ENCODE measurements at places on chromosomes 3 and 15. TPM values are rescaled to one million over a fixed set of nuclear protein-coding genes. Genes with fewer than 3 reads are reported as not detected.
A peak's percentile ranks its signal among the peaks of the same experiment; 100 is the strongest.

Gene CYP1A1
- 1.00 TPM for total RNA-seq

Gene GRK7
- 0.06 TPM for total RNA-seq

- peak overlapping the region; percentile 76 for H3K27ac ChIP-seq
- peak; percentile 71 for DNase-seq
- H3K36me3 ChIP-seq: no peaks in the 10 kb centered on the region
- H3K4me1 ChIP-seq: peaks cover 40% of the 10 kb centered on the region
Observed at GRCh38 chr3:187750513-187751123, 5.3 kb upstream of the BCL6 start.

- H3K4me1 ChIP-seq: peaks cover 6% of the 10 kb centered on the region
- no peak overlapping the region for H3K27ac ChIP-seq
- H3K36me3 ChIP-seq: no peaks in the 10 kb centered on the region
- H3K27me3 ChIP-seq: no peaks in the 10 kb centered on the region
Observed at GRCh38 chr3:71391361-71391760, 192.2 kb downstream of the FOXP1 start.

- no peaks in the 10 kb centered on the region for H3K36me3 ChIP-seq
- no peaks in the 10 kb centered on the region for H3K27me3 ChIP-seq
- H3K27ac ChIP-seq: no peak overlapping the region
- H3K4me1 ChIP-seq: no peaks in the 10 kb centered on the region
- DNase-seq: no peak
Observed at GRCh38 chr3:131883711-131884407, 151.0 kb downstream of the CPNE4 start.

Gene HDDC3
- total RNA-seq: 12.7 TPM

DNA sequence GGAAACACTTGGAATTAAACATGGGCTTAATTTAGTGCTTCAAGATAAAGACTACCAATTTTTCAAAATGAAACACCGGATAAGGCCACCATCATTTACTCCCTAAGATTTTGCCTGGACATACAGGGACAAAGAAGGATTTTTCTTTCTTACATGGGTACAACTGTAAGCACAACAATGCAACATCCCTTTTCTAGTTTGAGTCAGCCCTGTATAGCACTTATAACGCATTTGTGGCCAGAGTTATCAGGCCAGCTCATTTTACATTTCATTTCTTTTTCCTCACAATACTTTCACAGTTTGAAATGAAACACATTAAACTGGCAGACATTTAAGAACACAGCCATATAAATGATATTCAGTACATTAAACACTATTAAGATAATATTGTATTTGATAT, 9.8 kb upstream of the SUCNR1 start:
- H3K4me1 ChIP-seq: no peaks in the 10 kb centered on the region
- no peak for DNase-seq
- H3K36me3 ChIP-seq: no peaks in the 10 kb centered on the region
- no peak overlapping the region for H3K4me3 ChIP-seq
- H3K27me3 ChIP-seq: no peaks in the 10 kb centered on the region

GRCh38 chr3:72044231-72044855, 259.4 kb upstream of the PROK2 start:
- DNase-seq: no peak
- no peaks in the 10 kb centered on the region for H3K27me3 ChIP-seq
- H3K4me1 ChIP-seq: no peaks in the 10 kb centered on the region
- H3K27ac ChIP-seq: no peak overlapping the region
- H3K4me3 ChIP-seq: no peak overlapping the region

DNA sequence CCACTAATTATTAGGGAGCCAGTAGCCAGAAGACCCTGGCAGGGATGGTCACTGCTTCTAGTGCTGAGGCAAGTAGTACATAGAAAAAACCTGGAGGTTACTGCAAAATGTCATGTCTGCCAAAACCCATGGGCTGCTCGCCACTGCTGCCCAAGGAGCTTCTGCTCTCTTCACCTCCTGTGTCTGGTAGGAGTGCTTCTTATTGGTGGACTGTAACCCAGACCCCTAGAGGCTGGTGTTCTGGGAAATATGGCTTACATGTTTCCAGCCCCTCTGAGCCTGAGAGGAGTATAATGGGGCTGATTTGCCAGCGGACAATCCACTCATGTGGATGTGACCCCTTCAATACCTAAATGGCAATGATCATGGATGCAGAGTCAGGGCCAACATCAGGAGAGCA, 286.4 kb downstream of the EPHB1 start:
- H3K36me3 ChIP-seq: no peaks in the 10 kb centered on the region
- no peak overlapping the region for H3K27ac ChIP-seq

- H3K36me3 ChIP-seq: no peaks in the 10 kb centered on the region
- no peaks in the 10 kb centered on the region for H3K27me3 ChIP-seq
- DNase-seq: peak; percentile 91
- peak overlapping the region; percentile 76 for H3K27ac ChIP-seq
- H3K4me1 ChIP-seq: peaks cover 4% of the 10 kb centered on the region
Observed at GRCh38 chr15:62940755-62941361, 101.7 kb upstream of the TPM1 start.

DNA sequence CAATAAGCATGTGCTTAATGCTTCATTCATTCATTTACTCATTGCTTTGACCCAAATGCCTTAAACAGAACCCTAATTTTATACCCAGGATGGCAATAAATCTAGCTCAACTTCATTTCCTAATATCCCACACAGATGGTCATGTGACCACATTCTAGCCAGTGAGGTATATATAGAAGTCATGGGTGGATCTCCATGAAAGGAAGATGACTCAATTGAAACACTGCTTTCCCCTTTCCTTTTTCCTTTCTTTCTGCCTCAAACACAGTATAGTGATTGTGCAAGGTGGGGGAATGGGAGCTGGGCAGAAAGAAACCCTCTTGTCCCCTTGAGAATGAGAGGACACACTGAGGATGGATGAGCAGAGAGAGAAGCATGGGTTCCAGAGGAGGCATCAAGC, 183.5 kb upstream of the PRICKLE2 start:
- H3K27me3 ChIP-seq: no peaks in the 10 kb centered on the region
- no peaks in the 10 kb centered on the region for H3K36me3 ChIP-seq
- no peak for DNase-seq
- H3K27ac ChIP-seq: no peak overlapping the region
- H3K4me1 ChIP-seq: peaks cover 12% of the 10 kb centered on the region

GRCh38 chr3:169133178-169134161, 530.0 kb downstream of the MECOM start:
- no peaks in the 10 kb centered on the region for H3K27me3 ChIP-seq
- H3K4me3 ChIP-seq: no peak overlapping the region
- DNase-seq: peak; percentile 72
- H3K27ac ChIP-seq: no peak overlapping the region
- H3K4me1 ChIP-seq: no peaks in the 10 kb centered on the region

Gene HHLA2
- total RNA-seq: 4.8 TPM

DNA sequence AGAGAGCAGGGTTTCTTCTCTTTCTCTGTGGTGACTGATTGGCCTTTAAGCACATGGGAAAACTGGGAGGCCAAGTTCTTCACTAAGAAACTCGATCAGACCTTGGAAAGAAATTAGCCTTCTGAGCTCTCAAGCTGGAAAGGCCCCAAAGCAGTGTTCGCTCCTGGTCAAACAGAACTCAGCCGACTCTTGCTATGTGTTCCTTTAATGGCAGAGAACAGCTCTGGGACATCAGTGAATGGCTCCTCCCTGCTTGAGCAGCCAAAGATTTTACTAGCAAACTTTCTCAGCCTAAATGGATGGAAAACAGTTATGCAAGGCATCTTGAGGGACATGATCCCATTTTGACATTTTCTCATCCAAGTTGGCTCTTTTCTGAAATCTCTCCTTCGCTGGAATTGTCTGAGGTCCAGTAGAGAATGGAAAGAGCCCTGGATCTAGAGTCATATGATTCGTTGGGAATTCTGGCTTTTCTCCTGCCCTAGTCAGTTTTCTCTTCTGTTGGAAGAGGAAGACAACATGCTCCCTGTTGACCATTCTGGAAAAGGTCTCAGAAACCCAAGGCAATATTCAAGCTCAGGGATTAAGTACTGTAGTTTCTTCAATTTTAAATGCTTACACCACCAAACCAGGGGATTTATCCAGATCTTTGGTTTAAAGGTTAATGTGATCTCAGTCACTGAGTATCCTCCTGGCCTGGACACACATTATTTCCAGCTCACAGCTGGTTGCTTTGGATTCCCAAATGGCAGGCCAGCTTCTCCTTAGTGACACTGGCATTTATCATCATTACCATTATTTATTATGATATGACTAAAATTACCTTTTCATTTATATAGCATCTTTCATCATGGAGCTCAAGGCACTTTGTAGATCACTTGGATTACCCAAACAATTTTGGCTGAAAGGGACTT, 319.6 kb downstream of the AGBL1 start:
- DNase-seq: no peak
- no peak overlapping the region for H3K27ac ChIP-seq
- H3K27me3 ChIP-seq: no peaks in the 10 kb centered on the region

Gene ERC2
- 3.5 TPM for total RNA-seq

GRCh38 chr15:58870451-58870850, 63.0 kb downstream of the SLTM start:
- H3K27ac ChIP-seq: no peak overlapping the region
- no peaks in the 10 kb centered on the region for H3K36me3 ChIP-seq
- DNase-seq: no peak
- H3K4me3 ChIP-seq: no peak overlapping the region
- H3K4me1 ChIP-seq: no peaks in the 10 kb centered on the region
- no peaks in the 10 kb centered on the region for H3K27me3 ChIP-seq

Gene CCR8
- total RNA-seq: not detected

- DNase-seq: peak; percentile 78
- H3K27ac ChIP-seq: peak within 1 kb of the TSS; percentile 90
- peaks cover 34% of the 10 kb centered on the region for H3K4me1 ChIP-seq
- peaks cover 44% of the 10 kb centered on the region for H3K36me3 ChIP-seq
- peak within 1 kb of the TSS; percentile 73 for H3K4me3 ChIP-seq
Observed at GRCh38 chr15:90883976-90884718, at the start of gene FES. Gene FES (plus strand): TSS chr15:90884504. CDS start chr15:90885046, 542 bp downstream.

Gene NR2F2
- 41.9 TPM for total RNA-seq

Gene CKMT1A
- 0.46 TPM for total RNA-seq

DNA sequence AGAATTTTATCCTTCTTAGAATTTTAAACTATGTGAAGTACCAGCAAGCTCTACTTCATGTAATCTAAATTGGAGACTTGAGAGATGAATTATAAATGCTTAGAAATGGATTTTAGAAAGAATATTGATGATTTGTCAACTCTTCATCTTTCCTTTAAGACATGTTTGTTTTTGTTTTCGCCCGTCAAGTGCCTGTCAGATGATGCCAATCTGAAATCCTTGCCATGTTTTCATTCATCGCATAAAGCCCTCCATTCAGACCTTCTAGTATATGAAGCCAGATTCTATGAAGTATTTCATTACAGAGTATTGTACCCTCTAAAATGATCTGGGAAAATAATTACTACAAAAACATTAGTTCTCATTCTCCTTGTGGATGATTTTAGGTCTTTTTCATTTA, 223.2 kb upstream of the SOX2 start:
- no peak for DNase-seq
- H3K36me3 ChIP-seq: no peaks in the 10 kb centered on the region
- peaks cover 6% of the 10 kb centered on the region for H3K4me1 ChIP-seq

DNA sequence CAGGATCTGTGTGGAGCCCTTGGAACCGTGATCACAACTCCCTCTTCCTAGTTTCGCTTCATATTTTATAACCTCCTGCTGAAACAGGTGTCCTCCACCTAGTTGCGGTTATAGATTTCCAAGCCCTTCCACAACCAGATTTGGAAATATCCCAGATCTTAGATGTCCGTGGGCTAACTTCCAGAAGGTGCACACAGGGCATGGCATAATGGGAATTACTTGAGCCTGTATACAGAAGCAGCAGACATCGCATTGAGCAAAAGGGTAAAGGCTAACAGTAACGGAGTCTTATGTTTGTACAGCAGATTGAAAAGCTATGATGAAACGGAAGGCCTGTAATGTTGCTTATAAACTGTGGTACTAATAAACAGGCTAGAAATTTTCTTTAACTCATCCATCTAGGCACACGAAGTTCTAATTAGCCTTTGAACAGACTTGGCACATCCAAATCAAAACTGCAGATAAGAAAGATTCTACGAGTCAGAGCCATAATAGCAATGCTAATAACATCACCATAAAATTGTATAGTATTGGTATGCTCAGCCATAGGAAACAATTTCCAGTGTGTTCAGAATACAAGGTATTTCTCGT, 1.2 kb upstream of the USF3 start:
- DNase-seq: peak; percentile 62
- no peaks in the 10 kb centered on the region for H3K27me3 ChIP-seq
- no peaks in the 10 kb centered on the region for H3K36me3 ChIP-seq
- peak overlapping the region; percentile 42 for H3K4me3 ChIP-seq
- H3K27ac ChIP-seq: peak overlapping the region; percentile 88

Gene POLQ
- total RNA-seq: 0.80 TPM

DNA sequence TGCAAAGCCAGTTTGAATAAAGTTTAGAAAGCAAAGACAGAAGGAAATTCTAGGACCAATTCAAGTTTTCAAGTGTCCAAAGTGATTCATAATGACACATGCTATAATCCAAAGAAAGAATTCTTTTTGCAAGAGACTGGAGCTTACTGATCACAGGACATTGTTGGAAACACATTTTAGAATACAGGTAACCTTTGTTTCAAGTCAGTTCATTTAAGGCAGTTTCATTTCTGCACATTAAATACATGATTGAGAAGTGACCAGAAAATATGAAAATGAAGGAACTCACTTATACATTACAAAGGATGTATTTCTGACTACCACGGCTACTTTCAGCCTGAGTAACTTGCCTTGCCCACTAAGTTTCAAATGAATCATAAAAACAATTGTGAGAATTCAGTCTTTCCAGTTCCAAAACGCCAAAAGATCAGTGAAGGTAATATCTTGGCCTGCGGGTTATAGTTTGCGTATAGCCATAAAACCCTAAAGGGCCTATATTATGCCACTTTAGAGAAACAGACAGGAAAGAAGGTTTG, 48.7 kb downstream of the PRICKLE2 start:
- H3K36me3 ChIP-seq: no peaks in the 10 kb centered on the region
- no peak overlapping the region for H3K4me3 ChIP-seq
- H3K27ac ChIP-seq: no peak overlapping the region
- no peak for DNase-seq
- H3K27me3 ChIP-seq: no peaks in the 10 kb centered on the region

GRCh38 chr15:98420837-98421236, 227.5 kb upstream of the IGF1R start:
- no peaks in the 10 kb centered on the region for H3K36me3 ChIP-seq
- peaks cover 19% of the 10 kb centered on the region for H3K27me3 ChIP-seq

- H3K27me3 ChIP-seq: no peaks in the 10 kb centered on the region
- no peak for DNase-seq
- H3K4me1 ChIP-seq: no peaks in the 10 kb centered on the region
- no peaks in the 10 kb centered on the region for H3K36me3 ChIP-seq
- H3K4me3 ChIP-seq: no peak overlapping the region
Observed at GRCh38 chr3:185215873-185216606, 37.8 kb downstream of the EHHADH start.

Gene NANOGP8
- total RNA-seq: 0.88 TPM
